ENCODE measurements at places on chromosomes 13 and 19.

- DNase-seq, result no peak
These were observed 808.6 kb upstream of the ARGLU1 start for GRCh38 chr13:107376341-107377125.

DNA sequence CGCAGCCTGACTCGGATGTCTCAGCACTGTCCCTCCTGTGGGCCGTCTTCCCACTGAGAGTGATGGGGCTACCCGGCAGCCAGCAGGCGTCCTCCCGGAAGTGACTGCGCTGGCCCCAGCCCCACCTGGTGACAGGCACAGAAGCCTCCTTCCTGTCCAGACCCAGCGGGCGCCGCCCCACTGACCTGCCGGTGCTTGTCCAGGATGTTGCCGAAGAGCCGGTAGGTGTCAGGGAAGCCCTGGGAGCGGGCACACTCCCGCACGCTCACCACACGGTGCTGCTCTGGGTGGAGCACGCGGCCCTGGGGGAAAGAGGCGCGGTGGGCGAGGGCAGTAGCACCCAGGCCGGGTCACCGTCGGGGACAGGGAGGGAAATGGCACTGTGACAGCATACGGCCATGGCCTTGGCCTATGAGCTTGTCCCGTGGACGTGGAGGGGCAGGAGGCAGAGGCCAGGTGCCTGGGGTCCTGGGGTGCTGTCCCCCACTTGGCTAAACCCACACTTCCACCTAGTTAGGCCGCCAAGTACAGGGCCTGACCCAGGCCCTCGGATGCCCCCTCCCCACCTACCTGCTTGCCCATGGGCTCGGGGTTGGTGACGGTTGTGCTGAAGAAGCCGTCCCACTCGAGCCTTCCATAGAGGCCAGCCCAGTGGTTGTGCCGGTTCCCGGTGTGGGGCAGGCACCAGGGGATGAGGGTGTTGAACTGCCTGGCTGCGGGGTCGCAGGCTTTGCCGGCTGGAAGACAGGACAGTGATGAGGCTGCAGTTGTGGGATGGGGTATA is 16.0 kb upstream of the EIF3G start:
- no peak for DNase-seq

DNA sequence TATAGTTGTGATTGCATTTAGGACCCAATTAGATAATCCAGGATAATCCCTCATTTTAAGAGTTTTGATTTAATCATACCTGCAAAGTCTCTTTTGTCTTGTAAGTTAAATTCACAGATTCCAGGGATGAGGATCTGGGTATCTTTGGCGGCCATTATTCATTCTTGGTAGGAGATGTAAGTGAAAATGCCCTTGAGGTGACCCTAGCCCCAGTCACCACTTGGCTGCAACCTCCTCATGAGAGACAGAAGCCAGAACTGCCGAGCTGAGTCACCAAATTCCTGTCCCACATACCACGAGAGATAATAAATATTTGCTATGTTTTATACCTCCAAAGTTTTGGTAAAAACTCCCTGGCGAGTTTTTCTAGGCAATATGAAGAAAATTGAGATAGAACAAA is 389.4 kb downstream of the RFC3 start:
- no peak for DNase-seq

- no peak for DNase-seq
These were observed 2.6 kb downstream of the RGL3 start for GRCh38 chr19:11416346-11417052.

GRCh38 chr19:35279985-35280821 is 2.1 kb upstream of the HAMP start:
- no peak for DNase-seq

DNA sequence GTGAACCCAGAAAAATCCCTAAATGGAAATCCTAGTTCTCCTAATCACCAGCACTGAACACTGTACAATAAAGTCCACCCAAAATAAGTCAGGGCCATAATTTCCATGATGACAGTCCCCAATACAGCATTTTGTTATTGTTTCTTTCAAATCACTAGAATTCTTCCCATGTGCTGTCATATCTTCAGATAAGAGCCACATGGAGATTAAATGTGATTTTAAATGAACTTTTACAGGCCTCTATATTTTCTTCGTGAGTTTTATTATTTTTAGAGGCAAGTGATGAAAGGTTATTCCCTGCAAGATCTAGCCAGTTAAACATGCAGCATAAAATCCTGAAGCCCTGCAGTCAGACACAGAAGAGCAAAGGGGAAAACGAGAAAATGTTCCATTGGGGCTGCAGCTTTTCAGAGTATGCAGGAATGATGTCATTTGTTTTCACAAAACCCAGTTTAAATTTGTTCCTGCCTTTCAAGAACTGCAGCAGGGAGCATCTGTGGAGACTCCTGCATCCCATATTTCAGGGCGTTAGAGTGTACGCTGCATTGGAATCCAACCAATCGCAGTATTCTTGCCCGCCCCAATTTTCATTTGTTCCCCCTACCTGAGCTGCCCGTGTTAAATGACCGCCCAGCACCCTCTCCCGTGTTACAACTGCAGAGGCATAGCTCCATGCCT is 167.2 kb upstream of the KLF12 start:
- DNase-seq, result no peak

DNA sequence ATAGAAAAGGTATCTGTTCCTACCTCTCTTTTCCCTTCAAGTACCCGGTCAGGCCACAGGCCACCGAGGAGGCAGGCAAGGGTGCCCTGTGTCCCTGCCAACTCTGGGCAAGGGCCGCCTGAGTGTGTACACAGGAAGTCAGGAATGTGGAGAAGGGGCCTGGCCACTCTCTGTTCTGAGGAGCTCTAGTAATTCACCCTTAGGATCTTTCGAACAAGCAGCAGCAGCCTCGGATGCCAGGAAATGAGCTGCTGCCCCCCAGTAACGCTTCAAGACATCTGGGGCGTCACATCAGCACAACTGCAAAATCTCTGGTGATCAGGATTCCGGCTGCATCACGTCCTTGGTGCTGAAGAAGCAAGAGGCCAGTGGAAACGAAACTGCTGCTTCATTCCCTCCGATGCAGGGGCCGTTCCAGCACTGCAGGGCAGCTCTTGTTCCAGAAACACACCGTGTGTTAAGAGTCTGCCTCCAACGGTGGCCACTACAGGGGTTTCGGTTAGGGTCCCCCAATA is 2.0 kb downstream of the RAB20 start:
- DNase-seq, result no peak

- DNase-seq, result no peak
These were observed 4.3 kb upstream of the NAXD start for GRCh38 chr13:110610955-110611595.
